ENCODE measurements at places on chromosomes 5 and 9.

DNA sequence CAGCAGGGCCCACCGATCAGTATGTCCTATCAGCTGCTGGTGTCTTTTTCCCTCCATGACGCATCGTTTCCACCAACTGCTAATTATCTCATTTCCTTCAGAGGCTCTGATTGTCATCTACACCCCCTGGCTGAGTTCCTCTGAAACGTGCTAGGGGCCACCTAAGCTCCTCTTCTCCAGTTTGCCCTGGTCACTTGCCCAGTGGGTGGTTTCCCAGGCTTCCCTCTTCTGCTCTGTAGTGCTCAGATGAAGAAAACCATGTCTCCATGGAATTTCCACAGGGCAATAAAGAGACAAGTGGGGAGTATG lies 65.3 kb downstream of the TSTD2 start:
- DNase-seq, result no peak

DNA sequence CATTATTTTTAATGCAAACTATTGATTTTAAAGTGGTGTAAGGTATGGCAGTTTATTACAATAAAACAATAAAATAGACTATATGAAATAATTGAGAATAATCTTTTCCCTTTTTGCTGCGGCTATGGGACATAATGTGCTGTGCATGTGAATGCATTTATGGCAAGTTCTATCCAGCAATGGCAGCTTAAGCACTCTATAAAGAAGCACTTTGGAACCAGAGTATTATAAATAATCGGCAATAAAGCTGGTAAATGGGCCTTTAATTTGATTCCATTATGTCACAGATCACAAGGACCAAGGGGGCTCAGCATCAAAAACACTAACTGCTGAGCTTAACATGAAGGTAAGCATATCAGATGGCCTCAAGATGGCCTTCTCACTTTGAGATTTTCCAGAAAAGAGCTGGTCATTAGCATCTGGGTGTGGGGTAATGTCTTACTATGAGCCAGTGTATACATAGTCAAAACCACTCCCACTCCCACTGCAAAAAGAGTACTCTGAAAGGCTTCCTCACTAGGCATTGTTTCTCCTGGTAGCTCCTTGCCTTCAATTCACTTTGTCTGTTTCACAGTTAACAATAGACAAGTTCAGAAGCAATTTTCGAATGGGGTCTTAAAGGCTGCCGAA lies 97.1 kb upstream of the ASTN2 start:
- no peak for DNase-seq

DNA sequence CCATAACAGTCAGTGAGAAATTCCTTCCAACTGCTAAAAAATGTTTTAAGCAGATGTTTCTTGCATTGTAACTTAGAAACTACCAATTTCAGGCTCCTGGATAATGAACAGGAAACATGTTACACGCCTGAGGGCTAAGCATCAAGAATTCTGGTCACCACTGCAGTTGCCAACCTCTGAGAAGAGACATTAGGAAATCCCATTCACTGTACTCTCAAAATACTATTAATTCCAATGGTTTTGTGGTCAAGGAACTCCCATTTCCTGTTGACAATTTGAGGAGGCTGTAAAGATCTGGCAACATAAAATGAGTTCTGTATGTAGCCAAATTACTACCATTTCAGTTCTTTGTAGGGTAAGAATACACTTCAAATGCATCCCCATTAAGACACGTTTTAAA lies 456.0 kb upstream of the MEF2C start:
- DNase-seq, result no peak

GRCh38 chr5:149434162-149435014 lies 55.3 kb upstream of the IL17B start:
- DNase-seq, result peak; percentile 51

DNA sequence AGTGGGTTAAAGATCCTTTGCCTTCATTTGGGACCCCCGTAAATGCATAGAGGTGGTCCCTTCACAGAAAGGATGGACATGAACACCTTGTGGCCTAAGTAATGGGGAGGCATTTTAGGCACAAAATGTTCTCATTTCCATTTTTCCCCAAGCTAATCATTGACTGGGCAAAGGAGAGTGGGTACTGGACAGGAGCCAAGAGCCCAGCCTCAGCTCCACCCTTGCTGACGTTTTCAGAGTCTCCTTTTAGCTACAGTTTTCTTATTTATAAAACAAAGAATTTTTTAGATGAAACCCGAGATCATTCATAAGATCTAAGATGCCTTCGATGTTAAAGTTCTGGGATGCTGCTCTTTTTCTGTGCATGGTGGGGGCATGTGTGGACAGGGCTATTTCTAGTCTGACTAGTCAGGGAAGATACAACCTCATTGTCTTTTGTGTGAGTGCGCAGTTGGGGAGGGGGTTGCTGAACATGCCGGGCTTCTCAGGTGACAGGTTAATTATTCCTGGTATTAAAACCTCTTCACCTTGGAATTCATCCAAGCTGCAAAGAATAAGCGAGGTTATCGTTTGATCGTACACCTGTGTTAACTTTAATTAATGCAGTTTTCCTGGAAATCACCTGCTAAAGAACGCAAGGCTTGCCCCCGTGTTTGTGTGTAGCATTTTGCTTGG lies 48.4 kb downstream of the ADAMTS16 start:
- DNase-seq, result no peak

DNA sequence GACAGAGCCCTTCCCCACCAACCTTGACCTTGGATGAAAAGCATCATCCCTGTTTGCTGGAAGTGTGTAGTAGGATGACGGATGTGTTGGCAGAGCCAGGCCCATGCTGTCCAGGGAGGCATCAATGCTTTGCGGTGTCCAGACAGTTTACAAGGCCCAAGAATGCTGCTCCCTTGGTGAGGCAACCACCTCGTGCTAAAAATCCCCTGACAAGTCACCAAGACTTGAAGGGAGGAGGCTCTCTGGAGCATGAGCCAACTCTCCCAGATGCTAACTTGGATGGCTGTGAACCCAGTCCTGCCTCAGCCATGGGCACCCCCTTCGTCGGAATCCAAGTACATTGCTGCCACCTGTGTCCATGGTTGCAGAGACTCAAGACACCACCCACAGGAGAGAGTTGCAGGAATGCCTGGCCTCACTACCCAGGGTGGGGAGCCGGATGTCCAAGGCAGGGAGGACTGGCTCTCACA lies 9.5 kb upstream of the NKD2 start:
- no peak for DNase-seq

DNA sequence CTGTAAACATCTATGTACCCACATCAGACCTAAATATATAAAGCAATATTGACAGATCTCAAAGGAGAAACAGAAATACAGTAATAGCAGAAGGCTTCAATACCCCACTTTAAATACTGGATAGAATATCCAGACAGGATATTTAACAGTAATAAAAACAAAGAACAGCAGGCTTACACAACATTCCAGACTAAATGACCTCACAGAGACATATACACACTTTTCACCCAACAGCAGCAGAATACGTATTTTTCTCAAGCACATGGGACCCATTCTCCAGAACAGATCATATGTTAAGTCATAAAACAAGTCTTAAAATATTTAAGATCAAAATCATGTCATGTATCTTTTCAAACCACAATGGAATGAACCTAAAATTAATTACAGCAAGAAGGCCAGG lies 76.8 kb downstream of the CAMSAP1 start:
- DNase-seq, result no peak
